ENCODE measurements at places on chromosomes 2 and 18. TPM values are rescaled to one million over a fixed set of nuclear protein-coding genes. Genes with fewer than 3 reads are reported as not detected.

VAMP5 gene
- total RNA-seq: 38.0 TPM

DNA sequence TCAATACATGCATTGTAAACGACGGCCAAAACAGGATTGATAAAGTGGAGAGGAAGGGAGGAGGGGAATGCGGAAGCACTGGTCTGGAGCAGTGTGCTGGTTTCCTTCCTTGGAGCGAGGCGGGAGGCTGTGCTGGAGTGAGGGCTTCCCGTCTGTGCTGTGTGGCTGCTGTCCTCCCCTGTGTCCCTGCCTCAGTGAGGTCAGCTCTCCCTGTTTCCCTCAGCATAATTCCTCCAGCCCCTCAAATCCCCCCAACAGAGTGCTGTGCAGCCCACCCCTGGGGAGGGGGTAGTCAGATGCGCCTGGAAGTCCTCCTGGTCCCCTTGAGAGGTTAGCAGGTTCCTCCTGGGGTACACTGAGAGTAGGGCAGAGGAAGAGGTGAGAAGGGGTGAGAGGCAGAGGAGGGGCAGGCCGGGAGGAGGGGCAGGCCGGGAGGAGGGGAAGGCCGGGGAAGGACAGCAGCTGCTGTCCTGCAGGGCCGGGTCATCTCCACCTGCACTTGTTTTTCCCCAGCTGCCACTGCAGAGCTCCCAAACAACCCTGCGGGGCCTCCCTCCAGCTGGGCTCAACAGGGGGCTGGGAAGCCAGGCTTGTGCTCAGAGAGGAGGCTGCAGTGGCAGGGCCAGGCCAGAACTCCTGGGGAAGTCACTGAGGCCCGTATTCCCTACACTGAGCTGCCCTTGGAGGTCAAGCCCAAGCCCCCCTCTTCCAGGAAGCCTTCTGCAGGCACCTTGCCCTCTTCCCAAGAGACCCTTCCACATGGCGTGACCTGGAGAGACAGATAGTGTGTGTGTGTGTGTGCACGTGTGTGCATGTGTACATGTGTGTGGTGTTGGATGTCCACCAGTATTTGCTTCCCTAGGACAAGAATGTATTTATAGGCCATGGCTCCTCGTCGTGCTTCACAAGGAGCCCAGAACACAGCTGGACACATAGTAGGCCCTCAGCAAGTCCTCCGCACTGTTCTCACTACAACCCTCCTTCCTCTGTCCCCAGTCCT is 13.2 kb upstream of the ATP6V1B1 start:
- DNase-seq: no peak

GRCh38 chr2:217854684-217855420 is 147.9 kb downstream of the TNS1 start:
- no peak for DNase-seq

DNA sequence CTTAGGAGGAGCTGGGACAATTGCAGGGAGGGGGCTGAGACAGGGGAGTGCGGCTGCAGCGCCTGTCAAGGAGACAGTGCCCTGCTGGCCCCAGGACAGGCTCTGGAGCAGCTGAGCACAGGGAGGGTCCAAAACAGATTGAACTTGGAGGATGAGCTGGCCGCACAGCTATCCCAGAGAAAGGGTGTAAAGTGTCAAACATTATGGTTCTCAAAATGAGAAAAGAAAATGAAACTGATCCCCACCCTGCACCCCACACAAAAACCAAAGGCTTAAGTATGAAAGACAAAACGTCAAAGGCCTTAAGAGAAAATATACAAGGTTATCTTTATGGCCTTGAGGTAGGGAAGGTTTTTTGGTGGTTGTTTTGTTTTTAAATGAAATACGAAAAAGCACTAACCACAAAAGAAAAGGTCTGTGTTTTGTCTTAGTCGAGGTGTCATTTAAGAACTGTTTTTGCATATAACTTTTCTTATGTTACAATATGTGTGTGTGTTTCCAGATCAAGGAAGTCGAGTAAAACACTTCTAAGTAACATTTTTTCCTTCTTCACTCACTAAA is 111.8 kb downstream of the HDAC4 start:
- DNase-seq: no peak

SP5 gene
- not detected for total RNA-seq

DNA sequence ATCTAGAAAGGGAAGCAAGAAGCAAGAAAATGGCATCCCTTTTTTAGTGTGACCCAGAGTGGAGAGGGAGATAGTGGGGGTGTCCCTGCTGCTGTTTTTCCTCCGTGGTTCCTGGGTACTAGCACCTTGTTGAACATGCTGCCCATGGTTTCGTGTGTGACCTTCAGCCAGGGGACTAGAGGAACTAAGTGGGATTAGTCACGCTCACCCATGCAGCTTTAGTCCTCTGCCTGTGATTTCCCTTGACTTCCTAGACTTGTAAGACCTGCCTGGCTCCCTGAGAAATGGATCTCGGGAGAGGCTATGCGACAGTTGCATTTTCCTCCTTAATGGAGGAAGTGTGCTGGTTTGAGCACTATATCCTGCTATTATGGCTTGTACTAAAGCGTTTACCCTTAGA is 471.4 kb downstream of the DCDC2C start:
- DNase-seq: no peak

DNA sequence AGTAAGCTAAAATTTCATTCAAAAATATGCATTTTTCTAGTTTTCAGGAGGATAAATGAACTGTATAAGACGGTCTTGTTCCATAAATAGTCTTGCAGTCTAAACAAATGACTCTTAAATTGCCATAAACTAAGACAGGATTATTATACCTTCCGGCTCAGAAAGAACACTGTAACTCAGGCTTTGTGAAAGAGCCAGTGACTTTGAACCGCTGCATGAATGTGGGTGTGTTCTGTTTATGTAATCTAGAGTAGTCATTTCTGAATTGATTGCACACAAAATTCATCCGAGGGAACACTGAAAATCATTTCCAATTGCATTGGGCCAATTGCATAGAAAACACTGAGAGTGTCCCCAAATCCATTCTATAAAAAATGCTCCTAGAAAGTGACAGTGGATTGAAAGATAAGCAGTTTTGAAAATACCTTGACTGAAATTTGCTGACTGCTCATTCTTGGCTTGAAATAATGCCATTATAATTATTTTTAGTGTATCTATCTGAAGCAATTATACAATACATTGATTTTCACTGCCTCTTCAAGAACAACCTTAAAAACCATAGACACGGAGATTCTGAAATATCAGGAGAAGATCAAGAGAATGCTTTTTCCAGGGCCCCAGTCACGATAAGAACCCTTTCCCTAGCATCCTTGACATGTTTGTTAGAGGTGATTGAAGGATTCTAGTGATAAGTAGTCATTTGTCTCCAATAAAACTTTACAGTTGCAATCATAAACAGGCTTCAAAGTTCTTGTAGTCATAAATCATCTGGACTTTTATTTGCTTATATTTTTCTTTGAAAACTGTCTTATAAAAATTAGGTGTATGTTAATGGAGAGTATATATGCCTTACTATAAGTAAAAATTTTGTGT is 55.4 kb downstream of the CNTNAP5 start:
- no peak for DNase-seq

DNA sequence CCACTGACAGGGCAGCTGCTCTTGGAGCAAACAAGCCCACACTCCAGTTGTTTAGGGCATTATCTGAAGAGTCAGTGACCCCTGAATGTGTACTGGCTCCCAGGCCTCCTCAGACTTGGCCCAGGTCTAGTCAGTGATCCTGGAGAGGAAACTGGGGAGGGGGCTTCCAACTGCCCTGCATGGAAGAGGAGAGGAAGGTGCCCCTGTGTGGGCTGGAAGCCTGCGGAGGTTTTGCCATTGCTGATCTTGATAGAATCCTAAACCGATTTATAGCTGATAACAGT is 197.4 kb downstream of the MGAT5 start:
- DNase-seq: no peak

GRCh38 chr2:46836295-46837111 is 79.1 kb downstream of the MCFD2 start:
- no peak for DNase-seq

QPCT gene
- 2.4 TPM for total RNA-seq

GRCh38 chr2:84478867-84479266 is 19.8 kb upstream of the SUCLG1 start:
- DNase-seq: no peak

GRCh38 chr2:147568109-147568508 is 276.7 kb upstream of the ACVR2A start:
- DNase-seq: no peak

- no peak for DNase-seq
These were observed 36.0 kb downstream of the PHLPP1 start for GRCh38 chr18:62751341-62751821.

CRACDL gene
- 1.6 TPM for total RNA-seq

- no peak for DNase-seq
These were observed 68.0 kb downstream of the NPAS2 start for GRCh38 chr2:100887713-100888495.

GPC1 gene
- total RNA-seq: 1.9 TPM

GRCh38 chr18:49486134-49486533 is 900 bp downstream of the C18orf32 start:
- peak; percentile 32 for DNase-seq

- peak; percentile 75 for DNase-seq
These were observed 56.6 kb downstream of the CLHC1 start for GRCh38 chr2:55175254-55176093.

DNA sequence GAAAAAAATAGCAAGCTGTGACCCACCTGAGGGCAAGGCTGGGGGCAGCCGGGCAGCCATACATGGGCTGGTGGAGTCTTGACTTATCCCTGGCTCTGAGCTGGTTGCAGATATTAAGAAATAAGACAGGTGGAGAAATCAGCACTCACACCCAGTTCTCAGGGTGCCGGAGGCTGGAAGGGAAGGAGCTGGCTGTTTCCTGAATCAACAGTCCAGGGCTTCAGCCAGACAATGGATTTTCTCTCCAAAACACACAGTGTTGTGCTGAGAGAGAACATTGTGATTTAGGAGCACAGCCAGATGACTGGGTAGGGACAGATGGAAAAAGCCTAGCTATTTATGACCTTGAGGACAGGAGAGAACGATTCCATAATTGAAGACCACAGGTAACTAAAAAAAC is 208.8 kb downstream of the LDLRAD4 start:
- DNase-seq: no peak

DNA sequence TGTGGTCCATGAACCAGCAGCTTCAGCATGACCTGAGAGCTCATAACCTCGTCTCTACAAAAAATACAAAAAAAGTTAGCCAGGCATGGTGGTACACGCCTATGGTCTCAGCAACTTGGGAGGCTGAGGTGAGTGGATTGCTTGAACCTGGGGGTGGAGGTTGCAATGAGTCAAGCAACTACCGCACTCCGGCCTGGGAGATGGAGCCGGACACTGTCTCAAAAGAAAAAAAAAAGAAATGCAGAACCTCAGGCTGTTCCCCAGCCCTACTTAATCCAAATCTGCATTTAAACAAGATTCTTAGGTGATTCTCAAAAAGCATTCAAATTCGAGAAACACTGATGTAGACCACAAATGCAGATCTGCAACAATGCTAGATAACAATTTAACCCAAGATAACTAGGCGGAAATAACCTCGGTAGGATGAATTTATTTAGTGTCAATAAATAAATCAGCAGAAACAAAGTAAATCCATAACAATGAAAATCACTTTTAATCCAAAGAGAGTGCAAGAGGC is 203.5 kb downstream of the SP3 start:
- DNase-seq: no peak

DNA sequence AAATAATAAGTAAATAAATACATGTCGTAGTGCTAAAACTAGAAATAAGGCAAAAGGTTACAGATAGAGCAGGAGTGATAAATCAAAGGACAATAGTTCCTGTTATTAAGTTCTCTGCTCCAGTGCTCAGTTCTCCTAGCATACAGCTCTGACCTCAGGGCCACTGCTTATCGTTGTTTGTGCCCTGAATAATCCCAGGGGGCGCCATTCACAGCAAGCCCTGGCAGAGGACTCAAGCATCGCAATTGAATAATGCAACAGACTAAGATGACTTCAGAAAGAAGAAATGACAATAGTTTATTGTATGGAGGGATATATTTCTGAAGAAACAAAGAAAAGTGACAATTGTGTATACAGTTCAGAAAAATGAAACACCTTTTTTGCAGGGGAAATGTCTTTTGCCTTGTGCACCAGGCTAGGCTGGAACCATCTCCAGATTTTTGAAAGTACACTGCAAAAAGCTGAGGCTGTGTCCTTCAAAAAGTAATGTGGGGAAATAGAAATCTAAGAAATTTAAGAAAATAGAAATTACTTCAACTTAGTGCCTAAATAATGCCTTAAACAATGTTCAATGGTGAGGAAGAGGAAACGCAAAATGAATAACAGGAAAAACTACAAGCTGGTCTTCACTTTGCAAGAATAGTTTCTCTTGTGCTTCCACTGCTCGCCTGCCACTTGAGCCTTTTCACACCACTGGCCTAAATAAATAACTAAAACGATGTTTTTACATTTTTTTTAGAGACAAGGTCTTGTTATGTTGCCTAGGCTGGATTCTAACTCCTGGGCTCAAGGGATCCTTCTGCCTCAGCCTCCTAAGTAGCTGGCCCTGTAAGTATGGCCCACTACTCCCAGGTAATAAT is 19.0 kb upstream of the CCNYL1 start:
- DNase-seq: peak; percentile 19

GRCh38 chr2:84451579-84451978 is 7.5 kb downstream of the SUCLG1 start:
- no peak for DNase-seq

- no peak for DNase-seq
These were observed 79.8 kb downstream of the DTNA start for GRCh38 chr18:34789768-34790344.

DNA sequence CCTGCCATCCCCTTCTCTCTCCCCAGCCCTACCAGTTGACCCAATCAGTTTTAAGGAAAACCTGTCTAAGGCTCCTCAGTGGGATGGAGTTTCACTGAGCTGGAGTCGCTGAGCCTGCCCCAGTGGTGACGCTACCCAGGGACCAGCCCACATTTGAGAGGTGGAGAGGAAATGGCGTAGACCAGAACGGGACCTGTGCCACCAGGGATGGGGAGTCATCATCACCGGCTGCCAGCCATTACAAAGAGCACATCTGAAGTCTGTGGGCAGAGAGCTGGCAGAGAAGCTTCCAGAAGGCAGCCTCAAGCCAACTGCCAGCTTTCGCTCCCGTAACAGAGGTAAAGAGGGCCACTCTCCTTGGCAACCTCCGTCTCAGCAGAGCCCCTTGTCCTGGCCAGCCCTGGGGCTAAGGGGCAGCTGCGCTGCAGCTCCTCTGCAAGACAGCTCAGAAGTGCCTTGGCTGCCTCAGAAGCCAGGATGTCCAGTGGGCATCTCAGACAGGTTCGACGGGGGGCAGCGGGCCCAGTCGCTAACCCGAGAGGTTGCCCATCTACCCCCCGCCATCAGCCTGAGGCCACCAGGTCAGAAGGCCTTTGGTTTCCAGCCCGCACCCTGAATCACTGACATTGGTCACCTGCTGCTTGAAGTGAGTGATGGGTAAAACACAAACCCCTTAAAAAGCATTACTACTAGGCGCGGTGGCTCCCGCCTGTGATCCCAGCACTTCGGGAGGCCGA is 15.4 kb downstream of the SDC1 start:
- DNase-seq: no peak

GRCh38 chr2:59866436-59866835 is 687.0 kb downstream of the BCL11A start:
- DNase-seq: no peak

HOXD13 gene
- not detected for total RNA-seq

- DNase-seq: peak; percentile 48
These were observed 76.0 kb upstream of the SESTD1 start for GRCh38 chr2:179340678-179341077.

- no peak for DNase-seq
These were observed 52.8 kb downstream of the HYCC2 start for GRCh38 chr2:201018636-201019035.
